ENCODE measurements at places on chromosomes 2 and 18.

- DNase-seq = no peak
Measured at GRCh38 chr18:2402084-2402483, 169.2 kb downstream of the METTL4 start.

GRCh38 chr2:81658227-81658626 lies 1353.7 kb upstream of the LRRTM1 start:
- no peak for DNase-seq

DNA sequence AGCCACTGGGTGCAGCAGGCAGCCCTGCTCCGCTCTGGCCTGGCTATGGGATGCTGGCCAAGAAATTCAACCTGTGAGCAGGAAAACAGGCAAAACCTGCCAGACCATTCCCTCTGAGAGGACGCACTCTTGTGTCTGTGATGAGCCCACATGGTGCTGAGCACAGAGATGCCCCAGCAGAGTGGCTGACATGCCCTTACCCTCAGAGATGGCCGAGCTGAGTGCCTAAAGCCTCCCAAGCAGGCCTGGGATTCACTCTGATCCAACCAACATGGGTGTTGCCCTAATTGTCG lies 34.3 kb upstream of the TAF1B start:
- no peak for DNase-seq

DNA sequence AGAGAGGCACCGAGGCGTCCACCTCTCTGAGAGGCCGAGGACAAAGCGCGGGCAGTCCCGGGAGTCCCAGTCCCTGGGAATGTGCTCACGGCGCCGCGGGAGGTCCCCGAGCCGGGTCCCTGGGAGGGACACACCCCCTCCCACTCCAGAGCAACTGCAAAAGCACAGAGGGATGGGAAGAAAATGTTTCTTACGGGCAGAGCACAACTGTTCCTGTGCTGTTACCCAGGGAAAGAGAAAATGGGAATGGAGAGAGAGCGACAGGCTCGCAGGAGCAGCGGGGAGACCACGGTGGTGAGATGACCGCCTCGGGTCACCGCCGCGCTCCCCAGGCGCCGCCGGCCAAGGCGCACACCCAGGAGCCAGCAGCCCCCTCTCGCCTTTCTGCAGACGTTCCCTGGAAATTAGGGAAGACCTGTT lies 1.2 kb upstream of the BCL11A start:
- no peak for DNase-seq

DNA sequence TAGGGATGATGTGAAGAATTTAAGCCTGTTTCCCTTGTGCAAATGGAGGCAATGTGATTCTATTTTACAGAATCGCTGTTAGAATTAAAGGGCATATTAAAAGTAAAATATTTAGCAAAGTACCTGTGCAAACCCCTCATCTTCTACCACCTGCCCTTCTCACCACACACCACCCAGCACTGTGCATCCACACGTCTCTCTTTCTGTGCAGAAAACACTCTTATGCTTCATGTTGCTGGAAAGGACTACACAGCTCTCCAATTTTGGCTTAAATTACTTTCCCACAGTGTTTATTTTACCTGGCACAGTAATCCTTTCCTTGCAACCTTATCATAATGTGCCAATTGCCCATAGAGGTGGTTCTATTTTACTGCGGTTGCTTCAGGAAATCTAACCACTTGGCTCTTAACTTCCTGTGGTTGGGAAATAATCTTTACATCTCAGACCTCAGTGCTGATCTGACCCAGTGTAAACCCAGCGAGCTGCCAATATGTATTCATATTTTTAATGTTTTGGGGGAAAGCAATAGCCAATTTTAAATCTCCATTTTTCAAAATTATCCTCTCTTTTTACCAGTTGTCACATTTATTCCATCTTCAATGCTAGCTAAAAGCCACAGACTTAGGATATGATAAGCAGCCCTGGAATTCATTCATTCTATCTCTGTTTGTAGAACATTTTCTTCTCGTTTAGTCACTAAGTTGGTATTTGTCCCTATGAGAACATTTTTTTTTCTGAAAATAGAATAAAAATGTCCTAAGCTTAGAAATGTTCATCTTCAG lies 250.9 kb downstream of the DSEL start:
- no peak for DNase-seq

DNA sequence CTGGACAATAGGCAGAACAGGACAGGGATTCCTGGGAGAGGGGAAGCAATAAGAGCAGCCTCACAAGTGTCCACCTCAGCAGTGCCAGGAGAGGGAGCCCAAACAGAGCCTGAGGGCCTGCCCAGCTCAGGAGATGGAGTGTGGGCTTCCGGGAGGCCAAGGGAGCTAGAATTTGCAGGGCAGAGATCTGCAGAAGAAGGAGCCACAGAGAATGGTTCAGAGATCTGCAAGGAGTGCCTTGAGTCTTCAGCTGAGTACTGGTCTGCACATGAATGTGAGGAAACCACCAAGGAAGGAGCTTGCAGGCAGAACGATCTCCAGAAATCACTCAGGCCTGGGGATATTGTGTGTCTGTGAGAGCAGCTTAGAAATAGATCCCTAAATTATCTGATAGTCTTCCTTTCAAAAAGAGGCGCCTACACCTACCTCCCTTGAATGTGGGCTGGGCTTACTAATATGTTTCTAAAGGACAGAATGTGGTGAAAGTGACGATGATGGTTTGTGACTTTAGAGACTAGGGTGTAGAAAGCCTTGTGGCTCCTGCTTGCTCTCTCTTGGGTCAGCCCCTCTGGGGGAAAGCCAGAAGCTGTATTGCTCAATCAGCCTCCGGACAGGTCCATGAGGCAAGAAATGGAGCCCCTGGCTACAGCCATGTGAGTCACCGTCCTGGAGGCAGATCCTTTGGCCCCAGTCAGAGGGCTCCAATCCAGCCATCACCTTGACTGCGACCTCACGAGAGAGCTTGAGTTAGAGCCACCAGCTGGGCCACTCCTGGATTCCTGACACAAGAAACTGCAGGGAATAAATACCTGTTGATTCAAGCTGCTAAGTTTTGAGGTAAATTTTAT lies 7.6 kb upstream of the LPIN1 start:
- DNase-seq = no peak

- DNase-seq = no peak
Measured at GRCh38 chr18:58843688-58844035, 21.0 kb upstream of the ZNF532 start.

All from activated T-helper 1 cell treated with anti-CD3 and anti-CD28 coated beads, Interleukin-2, amount 50 U/mL, for 16 hours (primary cell).